Stimulated activated CD4-positive, alpha-beta T cell treated with anti-CD3 and anti-CD28 coated beads, Interleukin-1b, Interleukin-23, amount 100 ng/mL, for 24 hours (primary cell): ENCODE measurements at places on chromosomes 7 and 10.

DNA sequence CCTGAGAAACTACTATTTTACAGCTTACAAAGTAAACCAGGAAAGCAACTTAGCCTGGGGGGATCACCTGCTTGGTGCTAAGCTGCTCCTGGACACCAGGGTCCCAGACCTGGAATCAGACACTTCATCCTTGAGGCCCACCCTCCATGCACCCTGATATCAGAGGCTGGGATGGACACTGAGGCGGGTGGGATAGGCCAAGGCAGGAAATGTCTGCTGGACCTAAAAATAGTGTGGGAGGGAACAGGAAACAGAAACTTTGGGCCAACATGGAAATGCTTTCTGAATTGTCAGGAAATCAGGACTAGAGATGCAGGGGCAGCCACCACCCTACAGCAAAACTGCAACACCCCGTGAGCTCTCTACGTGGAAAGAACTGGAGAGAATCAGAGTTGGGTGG lies 101.5 kb upstream of the PODXL start:
- DNase-seq: no peak

- DNase-seq: no peak
These were observed 93.8 kb downstream of the INPP5A start for GRCh38 chr10:132631338-132631735.

- DNase-seq: no peak
These were observed 115.3 kb upstream of the TCF7L2 start for GRCh38 chr10:112834751-112835181.

DNA sequence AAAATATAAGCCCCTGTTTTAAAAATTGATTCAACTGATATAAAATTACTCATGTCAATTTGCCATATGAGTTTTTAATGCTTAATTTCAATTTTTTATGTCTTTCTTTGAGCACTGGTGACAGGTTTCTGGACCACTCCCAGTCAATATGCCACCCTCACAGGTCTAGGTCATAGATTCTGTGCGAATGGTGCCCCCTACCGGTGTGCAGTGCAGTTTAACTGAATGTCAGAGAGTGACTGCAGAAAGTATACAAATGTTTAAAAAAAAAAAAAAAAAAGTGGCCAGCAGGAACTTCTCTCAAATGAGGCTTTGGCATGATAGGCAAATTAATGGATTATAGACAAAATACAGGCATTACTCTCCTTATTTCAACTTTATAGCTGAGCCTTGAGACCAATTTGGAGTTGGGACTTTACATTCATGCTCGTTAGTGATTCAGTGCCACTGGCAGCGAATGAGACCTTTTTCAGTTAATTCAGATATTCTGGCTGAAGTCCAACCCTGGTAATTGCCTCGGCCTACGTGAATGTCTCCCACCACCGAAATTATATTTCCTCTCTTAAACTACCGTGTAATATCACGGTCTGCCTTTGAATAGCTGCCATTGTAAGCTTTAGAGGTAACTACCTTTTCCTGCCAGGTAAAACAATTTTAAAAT lies 427.6 kb downstream of the PHTF2 start:
- peak; percentile 6 for DNase-seq

DNA sequence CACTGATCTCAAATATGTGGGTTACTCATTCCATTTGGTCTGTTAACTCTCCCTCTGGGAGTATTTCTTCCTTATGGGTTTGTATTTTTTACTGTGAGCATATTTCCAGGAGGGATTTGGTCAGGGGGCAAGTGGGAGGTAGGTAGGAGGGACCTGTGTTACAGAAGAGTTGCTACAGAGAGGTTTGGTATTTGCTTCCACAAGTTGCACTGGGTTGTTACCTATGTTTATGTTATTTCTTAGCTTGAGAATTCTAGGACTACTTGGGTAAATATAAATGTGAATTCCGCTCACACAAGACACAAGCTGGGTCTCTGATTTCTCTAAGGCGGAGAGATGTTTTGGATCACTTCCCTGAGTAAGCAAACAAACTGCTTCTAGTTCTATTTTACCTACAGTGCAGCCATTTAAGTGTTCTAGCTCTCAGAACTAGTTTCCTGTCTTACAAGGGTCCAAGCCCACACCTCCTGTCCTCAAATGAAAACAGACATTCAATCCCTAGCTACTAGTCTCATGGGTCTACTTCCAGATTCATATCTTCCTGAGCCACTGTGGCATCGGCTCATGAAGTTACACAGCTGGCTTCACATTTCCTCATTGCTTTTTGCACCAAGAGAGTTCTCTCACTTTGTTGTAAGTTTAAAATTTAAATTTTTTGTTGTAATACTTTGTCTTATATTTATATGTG lies 75.4 kb upstream of the PPP1R3C start:
- no peak for DNase-seq

GRCh38 chr10:71303569-71303907 lies 15.5 kb upstream of the SLC29A3 start:
- no peak for DNase-seq

- no peak for DNase-seq
These were observed 1.5 kb downstream of the CTBP2 start for GRCh38 chr10:125158601-125159485.

DNA sequence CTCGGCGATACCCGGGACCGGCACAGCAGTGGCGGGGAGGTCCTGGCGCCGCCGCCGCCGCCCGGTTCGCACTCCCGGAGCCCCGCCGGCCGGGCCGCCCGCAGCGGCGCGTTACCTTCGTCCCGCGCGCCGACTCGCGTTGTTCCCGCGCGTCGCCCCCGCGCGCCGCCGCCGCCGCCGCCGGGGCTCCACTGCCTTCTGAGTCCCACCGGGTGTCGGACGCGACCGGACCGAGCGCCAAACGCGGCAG lies at the start of gene EZH2:
TSS of gene EZH2 (minus strand) at position 243 of the 250 bp plus-strand sequence. CDS start 36,993 bp downstream, outside the sequence.
- no peak for DNase-seq

GRCh38 chr7:33044401-33044718 lies 18.2 kb downstream of the NT5C3A start:
- no peak for DNase-seq

DNA sequence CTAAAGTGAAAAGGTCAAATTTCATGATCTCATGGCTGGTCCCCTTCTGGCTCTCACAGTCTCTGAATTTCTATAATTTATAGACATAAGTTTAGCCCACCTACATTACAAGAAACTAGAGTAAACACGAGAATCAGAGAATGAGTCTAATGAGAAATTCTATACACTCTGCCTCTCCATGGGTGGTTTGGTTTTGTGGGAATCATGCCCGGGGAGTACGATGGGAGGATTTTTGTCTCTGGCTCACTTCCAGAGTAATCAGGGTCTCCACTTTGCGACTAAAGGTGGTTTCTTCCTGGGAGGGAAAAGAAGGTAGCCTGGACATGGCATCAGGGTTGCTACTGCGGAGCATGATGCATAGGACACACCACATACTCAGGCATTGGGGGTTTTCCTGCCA lies 69.7 kb downstream of the MRC1 start:
- no peak for DNase-seq

DNA sequence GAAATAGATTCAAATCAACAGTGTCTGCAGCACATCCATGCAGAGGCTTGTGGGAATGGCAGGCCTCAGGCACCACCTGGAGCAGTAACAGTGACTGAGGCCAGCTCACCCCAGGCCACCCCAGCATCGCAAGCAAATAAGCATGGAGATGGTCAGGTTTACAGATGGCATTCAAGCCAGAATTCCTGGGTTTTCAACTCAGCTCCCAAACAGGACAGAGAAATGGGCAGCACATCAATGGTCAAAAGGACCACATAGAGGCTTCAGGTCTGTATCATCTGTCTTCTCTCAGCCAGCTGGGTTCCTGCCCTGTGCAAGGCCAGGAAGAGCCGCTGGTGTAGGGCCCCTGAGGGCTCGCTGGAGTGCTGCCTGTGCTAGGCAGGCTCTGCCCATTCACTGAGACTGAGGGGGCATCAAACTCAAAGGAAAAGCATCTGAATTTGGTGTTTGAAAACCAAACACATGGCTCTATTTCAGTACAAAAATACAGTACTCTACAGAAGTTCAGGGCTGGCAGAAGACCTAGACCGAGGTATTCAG lies 112.5 kb downstream of the KMT2E start:
- DNase-seq: no peak

DNA sequence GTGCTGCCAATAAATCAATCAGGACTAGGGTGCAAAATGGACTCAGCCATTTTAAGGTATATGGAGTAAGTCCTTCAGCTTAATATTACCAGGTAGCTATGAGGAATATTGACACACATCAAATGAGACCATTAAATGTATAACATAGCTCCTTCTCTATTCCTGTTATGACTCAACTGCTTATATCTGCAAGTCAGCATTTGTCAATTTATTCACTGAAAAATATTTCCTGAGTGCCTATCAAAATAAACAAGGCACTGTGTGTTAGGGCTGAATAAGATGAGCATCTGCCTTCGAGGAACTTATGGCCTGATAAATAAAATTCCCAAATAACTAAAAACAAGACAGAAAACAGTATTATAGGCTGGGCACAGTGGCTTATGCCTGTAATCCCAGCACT lies 113.8 kb downstream of the CDK6 start:
- DNase-seq: no peak

- no peak for DNase-seq
These were observed 56.6 kb downstream of the C10orf143 start for GRCh38 chr10:130054021-130054420.

GRCh38 chr10:120570418-120570817 lies 113.4 kb downstream of the PLPP4 start:
- no peak for DNase-seq

- DNase-seq: no peak
These were observed 40.4 kb upstream of the KIAA1217 start for GRCh38 chr10:24168258-24169170.

DNA sequence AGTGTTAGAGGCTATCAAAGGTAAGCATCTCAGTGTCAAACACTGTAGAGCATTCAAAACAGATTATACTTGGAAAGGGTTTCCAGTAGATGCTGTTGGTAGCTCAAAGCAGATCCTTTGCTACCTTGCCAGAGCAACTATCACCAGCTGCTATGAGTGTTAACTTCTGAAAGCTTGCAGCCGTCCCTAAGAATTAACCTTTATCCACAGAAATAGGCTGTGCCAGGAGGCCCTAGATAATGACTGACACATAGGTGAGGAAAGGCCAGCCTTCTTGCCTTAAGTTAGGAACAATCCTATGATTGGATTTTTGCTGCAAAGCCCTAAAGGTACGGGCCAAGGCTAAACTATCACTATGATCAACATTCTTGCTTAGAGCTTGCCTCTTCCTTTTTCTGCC lies 263.2 kb downstream of the DGKB start:
- DNase-seq: no peak

DNA sequence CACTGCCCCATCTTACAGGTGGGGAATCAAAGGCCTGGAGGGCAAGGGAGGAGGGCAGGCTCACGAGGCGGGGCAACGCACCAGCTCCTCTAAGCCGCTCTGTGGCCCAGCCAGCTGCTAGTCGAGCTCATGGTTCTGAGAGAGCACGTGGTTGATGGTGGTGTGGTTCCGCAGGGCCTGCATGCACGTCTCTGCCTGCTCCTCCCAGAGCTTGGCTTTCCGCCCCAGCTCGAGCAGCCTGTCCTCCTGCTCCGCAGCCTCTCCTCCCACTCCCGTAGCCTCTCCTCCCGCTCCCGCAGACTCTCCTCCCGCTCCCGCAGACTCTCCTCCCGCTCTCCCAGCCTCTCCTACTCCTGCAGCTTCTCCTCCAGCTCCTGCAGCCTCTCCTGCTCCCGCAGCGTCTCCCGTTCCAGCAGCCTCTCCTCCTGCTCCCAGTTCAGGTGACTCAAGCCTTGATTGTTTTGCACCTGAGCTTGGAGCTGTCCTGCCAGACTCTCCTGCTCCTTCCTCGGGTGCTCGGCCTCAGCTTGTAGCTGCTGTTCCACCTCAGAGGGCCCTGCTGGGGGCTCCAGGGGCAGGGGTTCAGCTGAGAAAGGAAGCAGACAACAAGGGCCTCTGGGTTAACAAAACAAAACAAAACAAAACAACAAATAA lies 19.1 kb upstream of the MTPAP start:
- DNase-seq: no peak

DNA sequence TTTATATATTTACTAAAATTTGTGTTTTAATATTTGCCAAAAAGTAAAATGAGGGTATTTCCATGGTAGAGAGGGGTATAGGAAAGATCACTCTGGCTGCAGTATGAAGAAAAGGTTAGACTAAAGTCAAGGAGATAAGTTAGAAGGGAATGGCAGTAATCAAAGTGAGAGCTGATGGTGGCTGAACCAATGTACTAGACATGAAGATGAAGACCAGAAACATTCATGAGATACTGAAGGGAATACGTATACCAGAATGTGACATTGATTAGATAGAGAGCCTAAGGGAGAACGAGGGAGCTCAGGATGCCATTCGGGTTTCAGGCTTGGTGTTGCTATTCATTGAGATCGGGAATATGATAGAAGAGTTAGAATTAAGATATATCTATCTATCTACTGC lies 7.8 kb downstream of the ZNF713 start:
- no peak for DNase-seq

GRCh38 chr7:103532955-103533354 lies 86.9 kb upstream of the SLC26A5 start:
- no peak for DNase-seq

DNA sequence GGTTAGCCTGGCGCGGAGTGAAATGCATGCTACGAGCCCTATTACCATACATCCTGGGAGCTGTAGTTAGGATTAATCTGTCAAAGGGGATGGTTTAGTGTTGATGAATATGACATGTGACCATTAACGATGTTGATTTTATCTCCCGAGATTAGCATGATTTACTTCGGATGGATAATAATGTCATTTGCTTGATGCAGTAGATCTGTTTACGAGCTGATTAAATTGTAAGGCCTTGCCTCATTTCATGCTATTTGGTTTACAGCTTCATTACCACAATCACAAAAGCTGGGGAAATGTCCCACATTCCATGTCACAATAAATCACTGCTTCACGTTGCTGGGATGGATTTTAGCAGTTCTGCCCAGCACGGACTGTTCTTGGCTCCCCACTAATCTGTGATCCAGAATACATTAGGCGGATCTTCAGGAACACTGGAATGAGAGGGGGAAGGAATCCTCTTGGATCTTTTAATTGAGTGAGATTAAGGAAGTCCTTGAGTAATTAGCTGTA lies 22.3 kb downstream of the ZNF503 start:
- no peak for DNase-seq

GRCh38 chr7:20700453-20701227 lies 85.2 kb downstream of the ABCB5 start:
- DNase-seq: no peak

DNA sequence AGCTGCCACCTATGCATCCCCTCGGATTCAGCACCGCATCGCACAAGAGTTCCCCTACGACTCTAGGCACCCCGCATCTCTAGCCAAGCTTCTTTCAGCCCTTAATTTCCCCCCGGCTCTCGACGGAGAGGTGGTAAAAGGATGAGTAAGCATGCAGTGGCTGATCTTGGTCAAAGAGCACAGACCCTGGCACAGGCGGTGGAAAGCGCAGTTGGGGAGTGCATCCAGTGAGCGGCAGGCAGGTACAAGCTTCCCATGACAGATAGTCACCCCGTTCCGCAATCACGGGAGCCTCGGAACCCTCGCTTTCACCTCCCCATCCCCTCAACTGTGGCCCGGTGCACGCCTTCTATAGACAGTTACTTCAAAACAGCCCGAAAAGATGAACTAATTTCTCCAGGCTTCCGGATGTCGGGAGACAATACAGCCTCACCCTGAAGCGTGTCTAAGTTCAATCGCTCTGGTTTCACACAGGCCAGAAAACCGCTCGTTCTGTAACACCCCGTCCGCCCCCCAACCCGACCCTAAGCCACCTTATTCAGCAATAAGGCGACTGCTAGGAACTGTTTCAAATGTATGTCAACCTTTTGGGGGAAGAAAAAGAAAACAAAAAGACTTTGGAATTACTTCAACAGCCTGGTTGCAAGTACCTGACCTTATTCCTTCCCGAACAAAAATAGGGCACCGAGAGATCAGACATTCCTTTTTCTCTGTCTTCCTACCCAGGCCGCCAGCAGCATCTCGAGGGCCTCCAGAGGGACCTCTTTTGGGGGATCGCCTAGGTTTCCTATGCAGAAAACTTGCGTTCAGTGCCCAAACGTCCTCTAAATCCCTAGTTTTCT lies 1.4 kb downstream of the RHEB start:
- peak; percentile 37 for DNase-seq
